ENCODE measurements at places on chromosomes 4 and X.

- no peak for DNase-seq
Observed at GRCh38 chr4:3323071-3323481, 30.3 kb downstream of the RGS12 start.

GRCh38 chr4:64250488-64250887, 158.8 kb downstream of the TECRL start:
- DNase-seq, result no peak

GRCh38 chr4:57443308-57443707, 333.1 kb upstream of the IGFBP7 start:
- peak; percentile 95 for DNase-seq

- DNase-seq, result no peak
Observed at GRCh38 chr4:176137631-176138030, 57.8 kb downstream of the SPATA4 start.
